RCC 7860 (cell line): ENCODE measurements at places on chromosomes 1 and 21.

DNA sequence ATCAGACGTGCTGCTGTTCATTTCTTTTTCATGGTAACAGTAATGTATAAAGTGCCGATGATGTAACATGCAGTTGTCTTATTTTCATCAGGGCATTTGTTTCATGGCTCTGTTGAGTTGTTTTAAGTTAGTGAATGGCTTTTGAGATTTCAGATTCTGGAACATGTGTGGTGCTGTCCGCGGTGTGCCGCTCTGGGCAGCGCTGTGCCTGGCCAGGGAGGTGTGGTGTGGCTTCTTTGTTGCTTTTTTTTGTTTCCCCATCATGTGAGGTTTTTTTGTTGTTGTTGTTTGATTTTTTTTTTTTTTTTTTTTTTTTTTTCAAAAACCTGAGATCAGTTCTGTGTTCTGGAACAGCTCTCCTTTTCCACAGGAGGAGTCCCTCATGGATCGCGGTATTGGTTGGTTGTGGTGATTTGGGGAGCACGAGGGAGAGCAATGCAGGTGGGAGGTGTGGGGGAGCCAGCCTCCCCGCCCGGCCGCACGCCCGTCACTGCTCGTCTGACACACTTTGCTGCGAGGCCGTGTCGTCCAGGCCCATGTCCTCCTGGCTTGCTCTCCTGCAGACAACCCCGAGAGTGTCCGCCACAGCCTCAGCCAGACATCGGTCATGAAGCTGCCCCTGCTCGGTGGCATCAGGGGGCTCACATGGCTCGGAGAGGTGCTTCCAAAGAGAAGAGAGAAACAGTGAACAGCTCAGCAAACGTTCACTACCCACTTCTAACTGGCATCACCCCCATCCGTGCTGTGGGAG, 33.6 kb downstream of the NTPCR start:
- DNase-seq, result no peak

GRCh38 chr1:57131701-57132394, 166.0 kb upstream of the C8B start:
- no peak for DNase-seq

- DNase-seq, result no peak
Observed at GRCh38 chr1:236099355-236099974, 34.6 kb upstream of the NID1 start.

- DNase-seq, result no peak
Observed at GRCh38 chr1:152047413-152047729, 10.6 kb upstream of the S100A11 start.

GRCh38 chr1:173414539-173415226, 62.5 kb upstream of the PRDX6 start:
- DNase-seq, result no peak

DNA sequence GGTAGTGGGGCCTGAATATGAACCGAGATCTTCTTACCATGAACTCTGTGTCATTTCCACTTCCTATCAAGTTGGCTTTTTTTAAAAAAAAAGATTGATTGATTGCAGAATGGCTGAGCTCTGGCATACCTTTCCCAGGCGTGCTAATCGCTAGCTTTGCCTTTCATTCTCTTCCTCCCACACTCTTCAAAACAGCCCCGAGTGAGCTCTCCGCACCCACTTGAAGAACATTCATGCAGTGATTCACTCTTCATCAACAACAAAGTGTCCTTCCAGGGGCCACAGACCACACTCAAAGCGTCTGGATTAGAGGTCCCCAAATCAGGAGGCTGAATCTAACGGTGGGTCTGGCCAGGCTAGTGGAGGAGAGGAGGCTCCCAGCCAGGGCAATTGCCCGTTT, 96.3 kb upstream of the GALNT2 start:
- no peak for DNase-seq
